ENCODE measurements at places on chromosomes 1 and 21. TPM values are rescaled to one million over a fixed set of nuclear protein-coding genes. Genes with fewer than 3 reads are reported as not detected.

DNA sequence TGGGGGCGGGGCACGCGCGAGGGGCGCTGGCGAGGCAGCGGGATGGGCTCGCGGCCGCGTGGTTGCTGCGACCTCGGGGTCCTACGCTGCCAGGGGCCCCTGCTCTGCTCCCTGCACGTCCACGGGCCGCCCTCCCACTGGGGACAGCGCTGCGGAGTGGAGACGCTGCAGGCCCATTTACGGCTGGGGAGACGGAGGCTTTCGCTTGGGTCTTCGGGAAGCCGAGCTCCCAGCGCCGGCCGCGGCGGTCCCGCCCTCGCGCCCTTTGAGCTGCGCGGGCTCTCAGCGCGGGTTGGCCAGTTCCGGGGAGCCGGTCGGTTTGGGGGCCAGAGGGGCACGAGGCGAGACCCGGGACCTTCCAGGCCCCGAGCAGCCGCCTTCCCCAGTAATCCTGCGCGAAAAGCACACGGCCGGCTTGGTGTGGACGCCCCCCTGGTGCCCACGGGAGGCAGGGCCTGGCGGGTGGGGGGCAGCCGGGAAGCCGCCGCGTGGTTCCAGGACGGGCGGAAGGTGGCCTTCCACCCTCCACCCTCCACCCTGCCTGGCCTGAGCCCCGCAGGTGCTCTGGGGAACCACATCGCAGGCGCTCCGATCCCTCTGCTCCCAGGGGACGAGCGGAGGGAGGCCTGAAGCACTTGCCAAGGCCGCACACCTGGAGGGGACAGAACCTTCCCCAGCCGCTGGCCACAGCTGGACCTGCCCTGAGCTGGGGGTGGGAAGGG is 570 bp upstream of the PEX10 start:
- peak overlapping the region; percentile 99 for H3K4me3 ChIP-seq
- H3K36me3 ChIP-seq, result peaks cover 6% of the 10 kb centered on the region
- H3K4me1 ChIP-seq, result peaks cover 49% of the 10 kb centered on the region
- DNase-seq, result no peak
- H3K27ac ChIP-seq, result peak overlapping the region; percentile 92
- peaks cover 29% of the 10 kb centered on the region for H3K27me3 ChIP-seq

C1orf105 gene
- total RNA-seq, result 8.5 TPM

CCDC185 gene
- total RNA-seq, result not detected

DNA sequence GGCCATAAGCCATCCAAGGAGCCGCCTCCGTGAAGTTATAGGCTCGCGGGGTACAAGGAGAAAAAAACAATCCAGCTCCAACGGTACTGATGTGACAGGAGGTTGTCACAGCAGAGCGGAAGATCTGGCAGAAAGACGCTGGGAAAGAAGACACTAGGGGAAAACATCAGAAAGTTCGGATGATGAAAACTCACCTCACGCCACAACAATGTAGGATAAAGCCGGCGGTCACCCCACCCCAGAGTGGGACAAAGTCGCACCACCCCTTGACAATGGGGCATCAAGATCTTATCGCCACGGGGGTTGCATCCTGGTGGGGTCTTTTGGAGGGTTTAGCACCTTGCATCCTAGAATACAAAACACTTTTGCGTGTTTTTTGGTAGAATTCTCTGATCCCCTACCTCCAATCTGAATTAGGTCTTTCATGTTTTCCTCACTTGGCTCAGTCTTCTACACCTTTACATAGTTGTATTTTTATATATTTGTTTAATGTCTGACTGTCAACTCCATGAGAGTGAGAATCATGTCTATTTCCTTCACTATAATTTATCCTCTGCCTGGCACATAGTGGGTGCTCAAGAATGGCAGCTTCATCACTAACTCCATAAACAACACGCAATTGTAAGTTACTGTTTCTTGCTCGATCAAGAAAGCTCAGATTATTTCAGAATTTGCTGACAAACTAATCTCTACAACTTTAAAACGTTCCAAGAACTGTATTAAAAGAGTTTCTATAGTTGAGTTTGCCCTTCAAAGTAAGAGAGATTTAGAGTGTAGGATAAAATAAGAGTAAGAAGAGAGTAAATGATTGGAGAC is 611 bp upstream of the ZSWIM5 start:
- H3K4me1 ChIP-seq, result peaks cover 20% of the 10 kb centered on the region
- H3K27me3 ChIP-seq, result peaks cover 8% of the 10 kb centered on the region
- DNase-seq, result no peak
- no peaks in the 10 kb centered on the region for H3K36me3 ChIP-seq

DNA sequence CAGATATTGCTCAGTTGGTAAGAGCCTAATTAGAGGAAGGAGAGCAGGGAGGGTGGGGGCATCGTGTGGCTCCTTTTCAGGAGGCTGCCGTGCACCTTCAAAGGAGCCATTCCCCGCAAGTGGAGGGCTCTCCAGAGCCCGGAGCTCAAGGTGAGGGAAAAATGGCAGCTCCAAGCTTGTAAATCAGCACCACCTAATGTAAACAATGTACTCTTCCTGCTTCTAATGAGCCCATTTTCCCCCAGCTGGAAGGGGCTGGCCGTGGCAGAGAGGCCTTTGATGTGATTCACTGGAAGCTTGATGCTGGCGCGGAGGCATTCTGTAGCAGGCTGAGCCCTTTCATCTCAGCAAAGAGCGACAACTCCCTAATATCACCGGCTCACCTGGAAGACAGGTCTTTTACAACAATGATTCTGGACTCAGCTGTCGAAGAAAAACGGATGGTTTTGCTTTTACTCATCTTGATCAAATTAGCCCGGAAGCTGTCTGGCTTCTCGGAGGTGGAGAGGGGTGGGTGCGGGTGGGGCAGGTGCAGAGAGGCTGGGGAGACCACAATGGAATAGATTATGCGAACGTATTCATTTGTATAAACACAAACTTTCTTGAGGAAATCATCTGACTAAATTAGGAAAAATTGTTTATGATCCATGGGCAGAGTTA is 112.5 kb downstream of the RRAGC start:
- H3K27ac ChIP-seq, result no peak overlapping the region
- peaks cover 36% of the 10 kb centered on the region for H3K27me3 ChIP-seq
- no peak for DNase-seq
- H3K4me1 ChIP-seq, result peaks cover 6% of the 10 kb centered on the region
- no peak overlapping the region for H3K4me3 ChIP-seq

DNA sequence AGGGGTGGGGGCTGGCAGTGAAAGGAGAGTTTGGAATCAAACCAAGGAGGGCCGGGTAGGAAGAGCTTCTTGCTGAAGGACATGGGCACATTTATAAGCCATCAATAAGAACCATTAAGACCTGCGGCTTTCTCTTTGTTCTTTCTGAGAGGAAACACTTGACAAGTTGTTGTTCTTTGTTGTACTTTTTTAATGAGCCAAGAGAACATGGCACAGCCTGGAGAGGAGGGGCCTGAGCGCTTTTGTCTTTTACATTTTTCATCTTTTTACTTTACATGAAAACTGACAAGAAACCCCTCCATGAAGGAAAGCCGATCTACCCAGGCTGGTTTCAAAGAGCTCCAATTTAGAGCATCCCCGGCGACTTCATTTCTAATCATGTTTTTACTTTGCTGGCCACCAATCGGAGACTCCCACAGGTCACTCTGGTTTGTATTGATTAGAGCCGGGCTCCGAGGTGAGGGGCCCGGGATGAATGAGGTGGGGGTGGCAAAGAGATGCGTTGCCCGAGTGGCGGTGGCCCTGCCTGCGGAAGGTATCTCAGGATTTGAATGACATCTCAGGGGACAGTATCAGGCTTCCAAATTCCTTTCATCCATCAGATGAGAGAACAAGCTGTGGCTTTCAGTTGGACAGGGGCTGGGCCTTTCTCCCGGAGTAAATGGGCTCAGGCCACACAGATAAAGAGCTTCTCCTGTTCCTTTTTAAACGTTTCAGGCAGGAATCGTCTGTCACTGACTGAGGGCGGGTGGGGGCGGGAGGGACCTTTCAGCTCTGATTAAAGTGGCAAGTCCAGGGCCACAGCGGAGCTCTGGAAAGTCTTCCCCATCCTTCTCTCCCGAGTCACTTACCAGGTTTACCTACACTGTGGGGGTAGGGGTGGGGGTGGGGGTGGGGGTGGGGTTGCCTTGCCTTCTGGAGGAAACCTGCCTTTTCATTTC is 138.8 kb upstream of the ARHGEF16 start:
- peaks cover 40% of the 10 kb centered on the region for H3K27me3 ChIP-seq
- peak overlapping the region; percentile 8 for H3K27ac ChIP-seq
- no peak for DNase-seq
- peaks cover 75% of the 10 kb centered on the region for H3K4me1 ChIP-seq
- no peak overlapping the region for H3K4me3 ChIP-seq
